Gastrocnemius medialis (tissue), 4 donors: ENCODE measurements at places on chromosomes 2 and 18. TPM values are rescaled to one million over a fixed set of nuclear protein-coding genes. Genes with fewer than 3 reads are reported as not detected.

The MEP1B gene
- total RNA-seq: not detected

The ZNF521 gene
- total RNA-seq: 3.5 TPM

The GCA gene
- 3.7 TPM for total RNA-seq

The TSPYL6 gene
- total RNA-seq: not detected

The FMNL2 gene
- 17.2 TPM for total RNA-seq

The RND3 gene
- 14.9 TPM for total RNA-seq

The ONECUT2 gene
- under 0.01 TPM for total RNA-seq

The IL1RL2 gene
- total RNA-seq: not detected

The ABCB6 gene
- total RNA-seq: 45.8 TPM

The CKAP2L gene
- not detected for total RNA-seq
